ENCODE measurements at places on chromosomes 3 and 15.

GRCh38 chr15:52337198-52337853, 41.7 kb upstream of the MYO5C start:
- DNase-seq: peak; percentile 53

GRCh38 chr3:15420871-15421270, 6.5 kb downstream of the METTL6 start:
- DNase-seq: no peak

- DNase-seq: no peak
Measured at GRCh38 chr3:40304352-40304751, 5.2 kb upstream of the EIF1B start.

DNA sequence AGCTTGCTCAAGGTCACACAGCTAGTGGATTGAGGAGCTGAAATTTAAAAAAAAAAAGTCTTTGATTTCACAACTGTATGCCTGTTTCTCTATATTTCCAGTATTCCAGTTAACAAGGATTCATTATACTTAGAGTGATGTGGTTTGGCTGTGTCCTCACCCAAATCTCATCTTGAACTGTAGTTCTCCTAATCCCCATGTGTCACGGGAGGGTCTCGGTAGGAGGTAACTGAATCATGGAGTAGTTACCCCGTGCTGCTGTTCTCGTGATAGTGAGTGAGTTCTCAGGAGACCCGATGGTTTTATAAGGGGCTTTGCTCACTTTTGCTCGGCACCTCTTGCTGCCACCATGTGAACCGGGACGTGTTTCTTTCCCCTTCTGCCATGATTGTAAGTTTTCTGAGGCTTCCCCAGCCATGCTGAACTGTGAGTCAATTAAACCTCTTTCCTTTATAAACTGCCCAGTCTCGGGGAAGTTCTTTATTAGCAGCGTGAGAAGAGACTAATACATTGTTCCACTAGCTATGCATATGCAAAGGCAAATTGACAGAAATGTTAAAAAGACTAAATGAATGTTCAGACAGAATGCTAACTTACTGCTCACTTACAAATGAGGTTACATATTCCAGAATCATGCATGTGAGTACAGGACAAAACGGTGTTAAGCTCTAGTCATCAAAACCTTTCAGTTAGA, 1101.9 kb downstream of the ROBO1 start:
- no peak for DNase-seq

DNA sequence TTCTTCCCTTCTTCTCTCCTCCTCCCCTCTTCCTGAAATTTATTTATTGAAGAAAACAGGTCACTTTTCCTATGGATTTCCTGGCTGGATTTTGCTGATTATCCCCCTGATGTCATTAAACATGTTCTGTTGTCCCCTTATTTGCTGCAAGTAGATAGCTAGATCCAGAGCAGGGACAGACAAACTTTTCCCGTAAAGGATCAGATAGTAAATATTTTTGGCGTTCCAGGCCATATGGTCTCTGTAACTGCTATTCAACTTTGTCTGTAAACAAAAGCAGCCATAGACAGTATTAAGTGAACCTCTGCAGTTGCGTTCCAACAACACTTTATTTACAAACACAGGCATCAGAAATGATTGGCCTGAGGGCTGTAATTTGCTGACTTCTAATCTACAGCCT, 241.3 kb downstream of the NEK10 start:
- no peak for DNase-seq

GRCh38 chr15:99105514-99106341, 848 bp downstream of the SYNM start:
- peak; percentile 64 for DNase-seq

- no peak for DNase-seq
Measured at GRCh38 chr3:117005274-117005673, 295.7 kb downstream of the TUSC7 start.

DNA sequence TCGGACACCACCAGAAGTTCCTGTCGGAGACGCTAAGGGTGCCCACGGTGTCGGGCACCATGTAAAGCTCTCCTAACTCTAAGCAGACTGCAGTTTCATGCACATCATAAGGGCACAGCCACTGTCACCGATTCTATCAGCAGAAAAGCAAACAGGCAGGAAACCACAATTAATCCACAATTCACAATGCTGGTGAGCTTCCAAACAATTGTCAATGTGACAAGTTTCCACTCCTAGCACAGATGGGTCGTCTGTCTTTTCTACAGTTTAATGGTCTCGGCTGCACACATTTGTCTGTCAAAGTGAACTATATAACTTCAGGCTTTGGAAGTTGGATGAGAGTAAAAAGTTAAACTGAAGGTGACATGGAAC, 8.8 kb upstream of the OCA2 start:
- no peak for DNase-seq

DNA sequence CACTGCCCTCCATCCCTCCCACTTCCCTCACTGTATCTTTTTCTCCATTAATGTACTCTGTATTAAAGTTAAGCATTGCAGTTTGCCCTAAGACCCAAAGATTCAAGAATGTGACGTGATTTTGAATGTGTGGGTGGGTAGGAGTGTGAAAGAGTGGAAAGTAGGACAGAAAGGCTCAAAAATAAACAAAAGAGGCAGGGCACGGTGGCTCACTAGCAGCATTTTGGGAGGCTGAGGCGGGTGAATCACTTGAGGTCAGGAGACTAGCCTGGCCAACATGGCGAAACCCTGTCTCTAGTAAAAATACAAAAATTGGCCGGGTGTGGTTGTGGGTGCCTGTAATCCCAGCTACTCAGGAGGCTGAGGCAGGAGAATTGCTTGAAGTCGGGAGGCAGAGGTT, 18.4 kb downstream of the TFRC start:
- DNase-seq: no peak

DNA sequence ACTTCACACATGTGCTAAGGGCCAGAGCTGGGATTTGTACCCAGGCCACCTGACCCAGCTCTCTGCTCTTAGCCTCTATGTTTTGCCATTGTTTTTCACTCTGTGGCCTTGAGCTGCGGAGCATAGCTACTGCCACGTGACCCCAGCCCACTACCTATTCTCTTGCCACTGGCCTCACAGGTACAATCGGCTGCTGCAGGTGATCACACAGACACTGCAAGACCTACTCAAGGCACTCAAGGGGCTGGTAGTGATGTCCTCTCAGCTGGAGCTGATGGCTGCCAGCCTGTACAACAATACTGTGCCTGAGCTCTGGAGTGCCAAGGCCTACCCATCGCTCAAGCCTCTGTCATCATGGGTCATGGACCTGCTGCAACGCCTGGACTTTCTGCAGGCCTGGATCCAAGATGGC, 46.2 kb downstream of the SEMA3G start:
- no peak for DNase-seq

- DNase-seq: no peak
Measured at GRCh38 chr3:141939759-141940158, 63.3 kb downstream of the ATP1B3 start.

- DNase-seq: peak; percentile 76
Measured at GRCh38 chr15:39426552-39427532, 154.0 kb upstream of the THBS1 start.

DNA sequence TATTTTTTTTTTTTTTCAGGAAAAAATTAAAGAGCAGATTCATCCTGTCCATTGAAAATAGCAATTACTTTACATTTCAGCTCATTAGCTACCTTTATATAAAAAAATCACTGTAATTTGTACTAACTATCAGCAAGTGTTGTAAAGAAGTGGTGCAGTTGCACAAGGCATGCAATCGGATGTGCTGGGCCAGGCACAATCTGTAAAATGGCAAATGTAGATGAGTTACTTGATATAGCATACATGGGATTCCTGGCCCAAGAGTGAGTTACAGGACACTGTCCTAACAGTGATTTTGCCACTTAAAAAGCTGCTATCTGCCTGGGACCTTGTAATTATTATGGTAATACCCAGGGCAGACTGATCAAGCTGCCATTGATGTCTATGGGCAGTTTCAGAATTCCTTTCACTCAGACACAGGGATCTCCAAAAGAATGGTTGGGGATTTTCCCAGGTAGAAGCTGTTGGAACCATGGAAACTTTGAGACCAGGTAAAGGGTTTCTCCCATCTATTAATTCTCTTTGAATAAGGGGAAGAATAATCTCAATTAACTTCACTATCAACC, 182.2 kb upstream of the ICE2 start:
- peak; percentile 15 for DNase-seq

- DNase-seq: no peak
Measured at GRCh38 chr3:141963301-141963700, 86.9 kb downstream of the ATP1B3 start.

- DNase-seq: no peak
Measured at GRCh38 chr3:19213603-19214220, 65.4 kb downstream of the KCNH8 start.

DNA sequence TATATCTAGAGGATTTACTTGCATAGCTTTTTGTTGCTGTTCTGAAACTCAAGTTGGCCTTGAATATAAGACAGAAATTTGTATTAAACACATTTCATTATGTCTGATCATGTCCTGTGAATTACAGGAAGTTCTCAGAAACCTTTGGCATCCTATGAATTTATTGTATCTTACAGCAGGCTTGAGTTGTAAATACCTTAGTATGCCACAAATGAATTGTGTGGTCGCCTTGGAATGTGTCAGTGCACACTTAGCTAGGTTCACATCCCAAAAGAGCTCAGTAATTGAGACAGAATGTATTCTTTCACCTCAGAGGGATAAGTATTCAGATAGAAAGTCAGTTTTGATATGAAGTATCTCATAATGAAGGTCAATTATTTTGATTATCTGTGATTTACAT, 83.4 kb downstream of the NEK11 start:
- peak; percentile 44 for DNase-seq

Measured in AG20443 (cell line).